ENCODE measurements at places on chromosomes 7 and 10.

- no peak for DNase-seq
These were observed 4.1 kb downstream of the IL6 start for GRCh38 chr7:22730921-22731654.

- DNase-seq: no peak
These were observed 650.3 kb upstream of the GALNT17 start for GRCh38 chr7:70481570-70482123.

DNA sequence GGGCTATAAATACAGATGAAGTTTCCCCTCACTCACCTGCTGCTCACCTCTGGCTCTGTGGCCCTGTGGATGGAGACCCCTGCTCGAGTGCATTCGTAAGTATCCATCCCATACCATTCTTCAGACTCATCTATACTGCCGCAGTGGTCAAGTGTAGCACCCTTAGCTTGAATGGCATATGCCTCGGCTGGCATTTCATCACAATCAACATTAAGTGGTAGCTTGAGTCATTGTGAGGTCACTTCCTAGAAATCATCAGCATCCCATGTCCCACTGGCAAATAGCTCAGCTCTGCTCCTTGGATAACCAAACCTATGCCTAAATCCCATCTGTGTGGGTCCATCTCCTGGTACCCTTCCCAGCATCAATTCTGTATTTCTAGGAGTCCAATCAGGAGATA is 38.2 kb downstream of the MDH2 start:
- DNase-seq: no peak

DNA sequence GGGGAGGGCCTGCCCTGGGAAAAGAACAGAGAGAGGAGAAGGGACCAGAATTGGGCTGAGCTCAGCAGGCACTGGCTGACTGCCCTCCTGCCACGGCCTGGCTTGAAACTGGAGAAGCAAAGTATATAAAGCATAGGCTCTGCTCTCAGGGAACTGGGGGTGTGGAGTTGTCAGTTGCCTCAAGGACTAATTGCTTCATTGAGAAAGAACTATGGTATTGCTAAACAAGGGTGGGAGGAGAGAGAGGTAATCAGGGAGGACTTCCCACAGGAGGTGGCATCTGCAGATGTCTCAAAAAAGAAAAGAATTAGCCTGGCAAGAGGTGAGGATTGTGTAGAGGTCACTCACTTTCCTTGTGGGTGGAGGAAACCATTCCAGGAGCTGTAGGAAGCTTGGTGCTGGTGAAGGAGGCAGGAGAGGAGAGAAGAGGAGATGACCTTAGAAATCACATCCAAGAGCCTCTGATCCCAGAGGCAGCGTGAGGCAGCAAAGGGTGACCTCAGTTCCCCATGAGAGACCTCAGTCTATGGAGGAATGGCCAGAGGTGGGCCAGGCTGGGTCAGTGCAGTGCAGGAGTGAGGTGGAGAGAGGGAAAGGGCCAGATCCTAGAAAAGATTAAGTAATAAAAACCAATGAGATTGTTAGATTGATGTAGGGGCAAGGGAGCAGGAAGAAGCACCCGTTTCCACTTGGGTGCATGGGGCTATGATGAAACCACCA is 2.4 kb downstream of the PILRB start:
- no peak for DNase-seq

GRCh38 chr10:63384001-63384400 is 81.8 kb downstream of the JMJD1C start:
- no peak for DNase-seq

DNA sequence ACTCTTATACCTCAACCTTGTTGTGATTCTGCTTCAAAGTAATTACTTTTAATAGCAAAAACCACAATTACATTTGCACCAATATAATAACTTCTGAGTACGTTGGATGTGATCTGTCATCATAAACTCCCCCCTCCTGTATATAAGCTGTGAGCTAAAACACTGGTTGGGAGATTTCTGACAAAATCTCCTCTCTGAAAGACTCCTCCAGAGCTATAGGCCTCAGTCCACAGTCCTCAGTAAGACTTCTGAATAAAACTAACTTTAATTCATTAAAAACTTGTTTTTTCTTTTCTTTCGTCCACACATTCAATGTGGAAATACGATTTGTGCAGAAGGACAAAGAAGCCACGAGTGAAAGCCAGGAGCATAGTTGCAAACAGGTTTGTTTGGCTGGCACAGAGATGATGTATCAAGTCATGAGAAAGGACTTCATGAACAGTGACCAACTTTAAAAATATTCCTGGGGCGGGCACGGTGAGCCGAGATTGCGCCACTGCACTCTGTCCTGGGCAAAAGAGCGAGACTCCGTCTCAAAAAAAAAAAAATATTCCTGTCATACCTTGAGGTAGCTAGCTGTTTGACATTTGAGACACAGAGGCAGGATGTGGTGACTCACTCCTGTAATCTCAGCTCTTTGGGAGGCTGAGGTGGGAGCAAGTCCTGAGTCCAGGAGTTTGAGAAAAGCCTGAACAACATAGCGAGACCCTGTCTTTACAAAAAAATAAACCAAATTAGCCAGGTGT is 91.1 kb upstream of the ARHGAP21 start:
- no peak for DNase-seq

DNA sequence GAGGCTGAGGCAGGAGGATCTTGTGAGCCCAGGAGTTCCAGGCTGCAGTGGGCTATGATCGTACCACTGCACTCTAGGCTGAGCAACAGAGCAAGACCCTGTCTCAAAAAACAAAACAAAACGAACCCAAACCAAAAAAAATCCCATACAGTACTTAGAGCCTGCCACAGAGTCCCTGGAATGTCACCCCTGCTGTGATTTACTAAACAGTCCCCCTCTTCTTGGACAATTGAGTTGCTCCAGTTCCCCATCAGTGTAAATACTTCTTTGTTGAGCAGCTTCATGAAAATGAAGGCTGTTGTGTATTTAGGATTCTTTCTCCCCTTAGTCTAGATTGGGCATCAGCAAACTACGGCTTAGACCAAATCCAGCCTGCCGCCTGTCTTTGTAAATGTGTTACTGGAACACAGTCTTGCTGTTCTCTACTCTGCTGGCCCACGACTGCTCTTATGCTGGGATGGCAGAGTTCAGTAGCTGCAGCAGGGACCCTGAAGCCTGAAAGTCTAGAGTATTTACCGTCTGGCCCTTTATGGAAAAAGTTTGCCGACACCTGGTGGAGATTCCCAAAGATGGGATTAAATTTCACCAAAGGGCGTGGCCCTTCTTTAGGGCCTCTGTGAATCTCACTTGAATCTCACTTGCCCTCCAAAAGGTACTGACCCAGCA is 57.8 kb downstream of the PALD1 start:
- DNase-seq: no peak

GRCh38 chr7:44067064-44067951 is 1.9 kb upstream of the PGAM2 start:
- DNase-seq: no peak

- DNase-seq: no peak
These were observed 6.1 kb downstream of the CHRM2 start for GRCh38 chr7:136874393-136875032.

DNA sequence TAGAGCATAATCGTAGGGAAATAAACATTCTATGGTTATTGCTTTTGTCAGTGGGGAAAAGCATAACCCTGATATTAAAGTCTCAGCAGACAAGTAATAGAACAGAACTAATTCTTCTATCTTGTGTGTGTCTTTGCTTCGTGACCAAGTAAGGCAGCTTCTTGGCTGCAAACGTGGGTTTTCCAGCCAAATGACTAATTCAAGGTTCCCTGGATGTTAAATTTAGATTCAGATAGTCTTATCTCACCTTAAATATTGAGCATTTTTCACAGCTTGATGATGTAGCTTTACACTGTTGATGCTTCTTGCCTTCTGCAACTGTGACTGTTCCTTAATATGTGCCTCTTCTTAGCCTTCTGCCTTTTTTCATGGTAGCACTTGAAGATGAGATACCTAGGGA is 113.0 kb downstream of the EXOC4 start:
- no peak for DNase-seq

- DNase-seq: no peak
These were observed 18.6 kb upstream of the GATA3 start for GRCh38 chr10:8035641-8036470.

DNA sequence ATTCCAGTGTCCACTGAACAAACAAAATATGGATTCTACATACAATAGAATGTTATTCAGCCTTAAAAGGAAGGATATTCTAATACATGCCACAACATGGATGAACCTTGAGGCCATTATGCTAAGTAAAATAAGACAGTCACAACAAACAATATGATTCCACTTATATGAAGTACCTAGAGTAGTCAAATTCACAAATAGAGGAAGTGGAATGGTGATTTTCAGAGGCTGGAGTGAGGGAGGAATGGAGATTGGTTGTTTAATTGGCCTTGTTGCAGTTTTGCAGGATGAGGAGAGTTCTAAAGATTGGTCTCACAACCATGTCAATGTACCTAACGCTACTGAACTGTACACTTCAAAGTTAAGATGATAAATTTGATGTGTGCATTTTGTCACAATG is 119.6 kb downstream of the CHN2 start:
- DNase-seq: no peak

DNA sequence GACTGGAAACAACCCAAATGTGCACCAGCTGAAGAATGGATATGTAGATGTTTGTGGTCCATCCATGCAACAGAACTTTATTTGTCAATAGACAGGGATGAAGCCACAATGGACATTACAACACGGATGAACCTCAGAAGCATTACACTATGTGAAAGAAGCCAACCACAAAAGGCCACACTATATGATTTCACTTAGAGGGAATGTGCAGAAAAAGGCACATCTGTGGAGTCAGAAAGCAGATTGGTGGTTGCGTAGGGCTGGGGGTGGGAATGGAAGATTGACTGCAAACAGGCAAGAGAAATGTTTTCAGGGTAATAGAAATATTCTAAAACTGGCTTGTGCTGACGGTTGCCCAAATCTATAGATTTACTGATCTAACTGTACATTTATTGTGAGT is 34.3 kb upstream of the WASHC2A start:
- no peak for DNase-seq

GRCh38 chr10:126017961-126018560 is 121.7 kb downstream of the FANK1 start:
- no peak for DNase-seq

- DNase-seq: no peak
These were observed 225.3 kb upstream of the RHOBTB1 start for GRCh38 chr10:61169294-61169693.

DNA sequence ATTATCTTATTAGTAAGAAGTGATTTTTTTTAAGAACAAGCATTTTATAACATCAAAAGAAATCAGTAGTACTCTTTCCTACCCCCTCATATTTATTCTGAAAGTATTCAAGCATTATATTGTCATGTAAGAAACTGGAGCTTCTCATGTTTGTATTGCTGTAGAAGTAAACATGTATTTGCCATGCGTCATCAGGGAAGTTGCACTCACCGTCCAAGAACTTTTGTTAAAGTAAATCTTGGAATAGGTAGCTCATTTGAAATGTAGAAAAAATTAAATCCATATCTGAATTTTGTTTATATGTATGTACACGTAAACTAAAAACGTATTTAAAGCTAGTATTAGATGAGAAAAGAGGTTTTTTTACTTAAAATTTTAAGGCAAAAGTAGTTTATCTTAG is 96.8 kb downstream of the PTEN start:
- DNase-seq: no peak

- no peak for DNase-seq
These were observed 65.2 kb upstream of the FEZF1 start for GRCh38 chr7:122369756-122370155.

DNA sequence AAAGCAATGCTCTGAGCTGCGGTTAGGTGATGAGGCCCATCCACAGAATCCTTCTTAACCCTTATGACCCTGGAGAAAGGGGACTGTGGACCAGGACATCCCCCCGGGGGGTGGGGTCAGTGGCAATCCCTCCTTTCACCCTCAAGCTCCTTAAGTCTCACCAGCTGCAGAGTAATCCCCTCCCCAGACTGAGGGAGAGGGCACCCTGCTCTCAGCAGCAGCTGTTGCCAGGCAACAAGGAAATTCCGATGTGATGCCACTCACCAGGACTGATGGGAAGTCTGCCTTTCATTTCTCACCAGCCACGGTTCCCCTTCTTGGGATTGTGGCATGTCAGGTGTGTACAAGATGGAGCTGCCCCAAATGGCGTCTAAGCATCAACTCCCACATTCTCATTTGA is 129.6 kb downstream of the DOCK1 start:
- DNase-seq: no peak

GRCh38 chr7:28882869-28883470 is 75.2 kb downstream of the TRIL start:
- no peak for DNase-seq

DNA sequence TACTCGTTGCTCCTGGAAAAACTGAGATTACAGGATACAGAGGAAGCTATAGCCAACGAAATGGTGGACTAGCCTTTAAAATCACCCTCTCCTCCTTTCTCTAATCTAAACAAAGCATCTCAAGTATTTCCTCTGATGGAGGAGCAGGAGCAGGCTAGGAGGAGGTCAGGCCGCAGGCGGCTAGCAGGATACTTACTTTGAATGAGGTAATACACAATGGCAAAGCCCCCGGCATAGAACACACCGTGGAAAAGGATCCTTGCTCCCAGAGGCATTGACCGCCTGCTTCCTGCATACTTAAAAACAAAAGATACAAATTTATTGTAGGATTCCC is 64.4 kb downstream of the STK17A start:
- no peak for DNase-seq

DNA sequence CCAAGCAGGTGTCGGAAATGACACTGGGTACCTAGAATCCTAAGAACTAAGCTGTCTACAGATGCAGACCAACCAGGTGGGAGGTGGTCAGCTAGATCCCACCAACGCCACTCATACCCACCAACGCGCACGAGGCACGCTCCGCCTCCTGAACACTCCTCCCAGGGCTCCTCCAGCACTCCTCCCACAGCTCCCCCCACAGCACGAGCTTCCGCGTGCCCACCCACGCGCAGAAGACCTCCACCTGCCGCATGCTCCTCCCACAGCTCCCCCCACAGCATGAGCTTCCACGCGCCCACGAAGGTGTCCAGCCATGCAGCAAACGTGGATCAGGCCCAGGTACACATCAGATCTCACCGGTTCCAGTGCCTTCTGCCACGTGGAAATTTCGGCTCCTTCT is 196.0 kb downstream of the MAD1L1 start:
- DNase-seq: no peak

- DNase-seq: no peak
These were observed 69.9 kb downstream of the SYPL1 start for GRCh38 chr7:106042196-106042611.

GRCh38 chr7:77360104-77360503 is 56.0 kb downstream of the GSAP start:
- no peak for DNase-seq

DNA sequence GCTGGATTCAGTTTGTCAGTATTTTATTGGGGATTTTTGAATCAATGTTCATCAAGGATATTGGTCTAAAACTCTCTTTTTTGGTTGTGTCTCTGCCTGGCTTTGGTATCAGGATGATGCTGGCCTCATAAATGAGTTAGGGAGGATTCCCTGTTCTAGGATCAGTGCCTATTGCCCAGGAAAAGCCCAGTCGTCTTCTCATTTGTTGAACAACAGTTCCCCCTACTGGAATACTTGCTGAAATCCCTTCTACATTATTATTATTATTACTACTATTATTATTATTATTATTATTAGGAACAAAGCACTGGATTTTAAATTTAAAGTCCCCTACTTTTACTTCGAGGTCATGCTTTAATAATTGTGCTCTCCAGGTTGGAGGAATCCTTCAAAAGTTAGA is 528.9 kb downstream of the MAGI2 start:
- DNase-seq: no peak

Measured in stimulated activated CD4-positive, alpha-beta T cell treated with anti-CD3 and anti-CD28 coated beads, Interleukin-12 subunit alpha, Interleukin-12 subunit beta, amount 100 ng/mL, for 48 hours (primary cell).